ENCODE measurements at places on chromosomes 6 and 20.

- DNase-seq: no peak
Measured at GRCh38 chr6:13528777-13529343, 41.5 kb upstream of the GFOD1 start.

DNA sequence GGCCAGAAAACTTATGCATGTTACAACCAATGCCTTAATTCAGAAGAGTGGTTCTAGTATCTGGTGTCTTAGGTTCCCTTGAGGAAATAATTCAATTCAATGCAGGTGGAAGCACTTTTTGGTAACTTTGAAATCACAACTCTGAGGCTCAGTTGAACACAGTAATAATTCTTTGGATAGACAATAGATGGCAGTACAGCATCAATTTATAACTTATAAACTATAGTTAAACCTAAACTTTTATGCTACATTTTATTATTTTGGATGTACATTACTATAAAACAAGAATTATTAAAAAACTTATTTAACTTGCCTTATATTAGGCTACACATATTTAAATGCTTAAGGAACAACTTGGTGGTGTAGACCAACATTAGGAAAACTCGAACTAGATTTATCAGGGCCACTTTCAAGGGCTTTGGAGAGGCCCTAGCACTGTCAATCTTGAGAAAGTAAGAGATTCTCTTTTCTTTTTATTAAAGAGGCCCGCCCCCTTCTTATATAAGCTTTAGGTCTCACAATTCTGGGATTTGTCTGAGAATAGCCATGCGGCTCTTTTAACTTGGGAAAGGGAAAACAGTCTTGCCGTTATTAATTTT, 85.9 kb downstream of the CRYBG1 start:
- no peak for DNase-seq

DNA sequence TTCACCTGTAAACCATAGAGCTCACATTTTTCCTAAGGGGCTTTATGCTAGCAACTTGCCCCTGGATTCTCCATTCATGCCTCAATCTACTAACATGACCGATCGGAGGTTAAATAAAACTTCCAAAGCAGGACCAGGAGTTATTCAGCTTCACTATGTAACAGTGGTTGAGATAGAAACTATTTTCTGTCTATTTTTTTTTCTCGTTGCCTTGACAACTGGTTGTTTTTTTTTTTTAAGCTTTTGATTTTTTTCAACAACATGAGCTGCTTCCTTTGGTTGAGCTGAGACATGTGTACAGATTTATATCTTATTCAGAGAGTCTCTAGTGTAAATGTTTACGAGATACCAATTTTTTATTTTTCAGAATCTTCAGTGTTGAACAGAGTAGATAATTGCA, 85.7 kb downstream of the SHLD1 start:
- DNase-seq: peak; percentile 81

DNA sequence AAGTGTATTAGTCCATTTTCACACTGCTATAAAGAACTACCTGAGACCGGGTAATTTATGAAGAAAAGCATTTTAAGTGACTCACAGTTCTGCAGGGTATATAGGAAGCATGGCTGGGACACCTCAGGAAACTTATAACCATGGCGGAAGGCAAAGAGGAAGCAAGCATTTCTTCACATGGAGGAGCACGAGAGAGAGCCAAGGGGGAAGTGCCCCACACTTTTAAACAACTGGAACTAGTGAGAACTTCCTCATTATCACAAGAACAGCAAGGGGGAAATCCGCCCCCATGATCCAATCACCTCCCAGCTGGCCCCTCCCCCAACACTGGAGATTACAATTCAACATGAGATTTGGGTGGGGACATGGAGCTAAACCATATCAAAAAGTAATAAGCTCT, 28.3 kb upstream of the B3GAT2 start:
- no peak for DNase-seq

- peak; percentile 44 for DNase-seq
Measured at GRCh38 chr20:33664762-33665144, 2.0 kb upstream of the ACTL10 start.

DNA sequence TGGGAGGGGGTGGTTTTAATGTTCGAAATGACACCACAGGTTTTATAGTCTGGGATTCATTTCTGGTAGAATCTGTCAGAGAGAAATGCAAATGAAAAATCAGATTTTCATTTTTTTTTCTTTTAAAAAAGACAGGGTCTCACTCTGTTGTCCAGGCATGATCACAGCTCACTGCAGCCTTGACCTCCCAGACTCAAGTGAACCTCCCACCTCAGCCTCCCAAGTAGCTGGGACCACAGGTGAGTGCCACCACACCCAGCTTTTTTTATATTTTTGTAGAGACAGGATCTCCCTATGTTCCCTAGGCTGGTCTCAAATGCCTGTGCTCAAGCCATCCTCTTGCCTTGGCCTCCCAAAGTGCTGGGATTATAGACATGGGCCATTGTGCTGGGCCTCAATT, 2.4 kb upstream of the ADNP start:
- DNase-seq: no peak

GRCh38 chr6:53523511-53524454, 21.1 kb downstream of the GCLC start:
- no peak for DNase-seq
